ENCODE measurements at places on chromosomes 4 and X.

DNA sequence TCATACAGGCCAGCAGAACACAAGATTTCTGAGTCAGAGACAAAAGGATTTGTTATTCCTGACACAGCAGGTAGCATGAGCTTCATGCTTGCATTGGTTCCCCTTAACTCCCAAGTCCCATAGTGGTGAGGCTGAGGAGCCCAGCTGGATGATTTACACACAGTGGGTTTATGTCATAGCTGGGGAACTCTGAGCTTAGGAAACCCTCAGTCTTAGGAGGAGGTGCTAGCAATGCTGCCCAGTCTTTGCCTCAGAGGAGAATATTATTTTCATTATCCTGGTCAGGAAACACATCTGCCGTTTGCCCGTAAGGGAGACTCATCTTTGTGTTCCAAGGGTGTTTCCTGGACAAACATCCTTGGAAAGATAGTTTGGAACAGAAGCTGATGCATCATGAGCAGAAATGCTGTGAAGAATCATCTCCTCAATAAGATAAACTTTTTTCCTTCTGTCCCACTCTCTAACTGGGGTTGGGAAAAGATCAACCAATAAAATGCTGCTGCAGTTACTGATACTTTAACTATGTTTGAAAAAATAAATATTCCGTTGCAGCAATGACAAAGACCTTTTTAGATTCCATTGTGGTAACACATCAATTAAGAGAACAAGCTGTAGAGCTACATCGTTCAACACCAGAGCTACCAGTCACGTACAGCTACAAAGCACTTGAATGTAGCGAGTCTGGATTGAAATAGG, 146.8 kb downstream of the DCLK2 start:
- DNase-seq, result no peak

DNA sequence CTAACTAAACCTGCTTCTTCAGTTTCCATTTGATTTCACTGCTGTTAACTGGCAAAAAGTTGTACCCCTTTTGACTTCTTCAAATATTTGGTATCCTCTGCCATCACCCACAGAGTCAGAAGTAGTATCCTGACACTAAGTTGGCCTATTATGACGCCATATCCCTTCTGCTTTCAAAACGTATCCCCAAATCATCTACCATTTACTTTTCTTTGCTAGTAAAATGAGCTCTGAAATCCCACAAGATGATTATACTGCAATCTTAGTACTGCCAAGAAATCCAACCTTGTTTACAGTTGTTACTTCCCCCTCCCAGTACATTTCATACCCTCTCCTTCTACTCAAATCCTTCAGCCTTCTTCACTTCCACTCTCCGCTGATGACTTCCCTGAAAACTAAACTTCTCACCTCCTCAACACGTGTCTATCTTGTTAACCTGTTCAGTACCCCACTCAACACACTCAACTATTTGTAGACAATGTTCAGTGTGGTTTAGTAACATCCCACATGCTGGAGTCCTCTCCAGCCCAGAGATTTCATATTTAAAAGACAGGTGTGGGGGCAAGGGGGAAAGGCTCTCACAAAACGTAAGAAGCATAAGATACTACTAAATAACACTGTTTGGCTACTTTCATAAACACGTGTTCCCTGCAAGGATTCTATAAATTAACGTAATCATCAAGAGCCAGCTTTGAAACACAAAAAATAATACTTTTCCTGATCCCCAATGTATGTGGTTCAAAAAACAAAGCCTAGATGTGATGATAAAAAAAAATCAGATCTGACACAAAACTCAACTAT, 1.3 kb downstream of the NAF1 start:
- no peak for DNase-seq

DNA sequence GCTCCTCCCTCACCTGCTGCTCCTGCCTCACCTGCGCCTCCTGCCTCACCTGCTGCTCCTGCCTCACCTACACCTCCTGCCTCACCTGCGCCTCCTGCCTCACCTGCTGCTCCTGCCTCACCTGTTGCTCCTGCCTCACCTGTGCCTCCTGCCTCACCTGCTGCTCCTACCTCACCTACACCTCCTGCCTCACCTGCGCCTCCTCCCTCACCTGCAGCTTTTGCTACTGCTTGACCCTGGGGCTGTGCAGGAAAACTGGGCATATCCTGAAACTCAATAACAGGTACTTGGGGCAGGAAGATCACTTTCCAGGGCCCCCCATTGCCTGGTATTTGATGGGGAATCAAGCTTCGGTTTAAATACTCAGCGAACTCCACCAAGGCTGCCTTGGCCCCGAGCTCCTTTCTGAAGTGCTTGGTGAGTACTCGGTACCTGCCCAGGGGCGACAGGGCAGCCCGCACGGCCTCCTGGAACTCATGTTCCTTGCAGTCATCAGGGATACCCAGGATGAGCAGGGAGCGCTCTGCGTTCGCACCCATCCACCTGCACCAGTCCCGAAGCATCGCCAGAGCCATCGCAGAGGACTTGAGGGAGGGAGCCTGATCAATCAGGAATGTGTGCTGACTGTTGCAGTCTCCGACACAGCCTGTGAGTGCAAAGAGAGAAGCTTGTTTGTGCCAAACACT, 2.7 kb downstream of the PNMA6E start:
- DNase-seq, result no peak

- no peak for DNase-seq
These were observed 149.7 kb downstream of the PTTG2 start for GRCh38 chr4:38109896-38110295.

GRCh38 chrX:31590581-31591114, 518.8 kb upstream of the FTHL17 start:
- no peak for DNase-seq

DNA sequence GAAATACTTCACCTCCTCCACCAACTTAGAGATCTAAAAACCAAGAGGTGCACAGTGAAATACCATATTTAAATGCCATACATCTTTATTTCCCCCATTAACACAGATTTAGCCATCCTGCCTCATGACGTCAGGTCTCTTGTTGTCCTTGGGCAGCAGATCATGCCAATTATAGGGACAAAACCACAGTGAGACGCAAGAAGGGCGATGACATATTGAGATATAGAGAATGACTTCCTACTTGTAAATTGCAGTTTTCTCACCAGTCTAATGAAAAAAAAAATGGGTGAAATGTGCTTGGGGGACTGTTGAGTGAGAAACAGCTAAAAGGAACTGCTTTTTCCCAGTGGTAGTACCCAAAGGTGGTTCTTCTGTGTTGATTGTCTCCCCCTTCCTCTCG, 24.3 kb downstream of the RS1 start:
- DNase-seq, result no peak

- DNase-seq, result no peak
These were observed 35.5 kb downstream of the NOP14 start for GRCh38 chr4:2927696-2928075.

GRCh38 chrX:136295380-136295779, 5.4 kb upstream of the ADGRG4 start:
- DNase-seq, result no peak

- no peak for DNase-seq
These were observed 169.8 kb upstream of the JADE1 start for GRCh38 chr4:128639541-128640270.

DNA sequence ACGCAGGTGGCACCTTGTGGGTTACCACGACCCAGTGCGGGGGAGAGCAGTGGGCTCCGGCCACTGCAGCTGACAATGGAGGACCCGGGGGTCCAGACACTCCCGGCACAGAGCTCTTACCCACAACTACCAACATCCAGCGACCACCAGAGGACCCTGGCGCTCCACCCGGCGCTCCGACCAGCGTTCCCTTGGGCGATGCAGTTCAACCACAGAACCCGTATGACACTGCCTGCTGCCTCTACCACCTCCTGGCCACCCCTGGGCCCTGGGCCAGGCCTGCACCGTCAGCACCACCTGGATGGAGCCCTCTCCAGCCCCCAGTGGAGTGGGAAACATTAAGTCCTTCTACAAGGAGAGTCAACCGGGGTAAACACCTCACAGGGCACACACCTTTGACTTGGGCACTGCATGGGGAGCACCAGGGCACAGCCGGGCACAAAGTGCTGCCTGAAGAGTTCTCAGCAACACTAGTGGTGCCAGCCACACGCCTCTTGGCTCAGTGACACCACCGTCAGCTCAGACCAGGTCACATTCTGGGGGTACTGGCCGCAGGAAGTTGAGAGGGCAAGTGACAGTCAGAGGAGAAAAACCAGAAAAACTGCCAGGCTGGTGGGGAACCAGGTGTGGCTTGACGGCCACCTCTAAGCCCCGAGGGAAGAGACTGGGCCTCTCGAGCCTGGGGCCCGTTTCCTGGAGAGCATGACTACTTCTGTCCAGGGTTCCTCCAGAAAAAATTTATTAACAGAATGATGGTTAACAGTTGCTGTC, 2.6 kb downstream of the CTBP1 start:
- no peak for DNase-seq

- no peak for DNase-seq
These were observed 1074.2 kb downstream of the STIM2 start for GRCh38 chr4:27934871-27935270.

DNA sequence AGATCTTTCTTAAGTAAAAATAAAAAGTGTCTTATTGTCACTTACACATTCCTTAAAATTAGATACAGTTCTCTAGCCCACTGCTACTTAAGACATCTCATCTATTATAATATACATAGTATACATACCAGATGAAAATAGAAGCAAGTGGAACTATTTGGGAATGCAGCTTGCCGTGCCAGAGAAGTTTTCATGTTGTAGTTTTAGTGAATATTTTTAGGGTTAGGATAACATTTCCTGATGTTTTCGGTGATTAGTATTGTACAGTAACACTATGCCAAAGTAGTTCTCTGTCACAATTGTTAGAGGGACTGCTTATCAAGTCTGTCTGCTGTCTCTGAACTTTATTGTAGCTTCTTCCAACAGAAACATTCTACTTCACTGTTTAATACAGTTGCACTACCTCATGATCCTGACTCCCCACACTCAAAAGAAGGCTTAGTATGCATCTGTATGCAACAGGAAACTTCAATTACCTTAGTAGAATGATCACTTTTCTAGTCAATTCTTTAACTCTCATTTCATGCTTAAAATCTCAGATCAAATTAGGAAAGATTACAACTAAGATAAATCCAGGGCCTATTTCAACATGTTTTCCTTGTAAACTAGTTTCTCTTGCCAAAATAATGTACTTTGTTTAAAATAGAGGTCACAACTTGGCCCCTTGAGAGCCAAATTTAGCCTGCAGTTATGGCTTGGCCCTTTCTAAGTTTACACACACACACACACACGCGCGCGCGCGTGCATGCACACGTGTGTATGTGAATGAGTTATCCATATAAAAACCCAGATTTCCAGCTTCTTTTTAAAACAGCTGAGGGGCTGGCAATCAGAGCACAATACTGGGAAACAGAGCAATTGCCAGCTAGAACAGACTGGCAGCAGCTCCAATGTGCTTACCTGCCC, 42.3 kb upstream of the SRPX start:
- no peak for DNase-seq

- DNase-seq, result no peak
These were observed 168.0 kb upstream of the PACRGL start for GRCh38 chr4:20532116-20532790.

DNA sequence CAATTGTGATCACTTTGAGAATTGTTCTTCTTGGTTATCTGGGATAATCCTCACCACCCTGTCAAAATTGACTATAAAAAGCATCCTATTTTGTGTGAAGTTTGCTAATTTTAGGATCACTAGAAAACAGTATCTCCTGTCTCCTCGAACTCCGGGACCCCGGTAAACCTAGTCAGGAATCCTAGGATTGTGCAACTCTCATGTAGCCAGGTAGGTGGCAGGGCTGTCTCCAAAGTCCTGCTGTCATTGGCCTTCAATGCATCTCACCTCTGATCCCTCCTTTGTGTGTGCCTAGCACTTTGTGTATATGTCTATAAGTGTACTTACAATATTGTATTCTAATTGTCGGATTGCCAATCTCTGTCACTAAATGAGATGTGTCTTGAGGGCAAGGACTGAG, 1564.8 kb downstream of the RPA4 start:
- no peak for DNase-seq
